ENCODE measurements at places on chromosomes 13 and 19. TPM values are rescaled to one million over a fixed set of nuclear protein-coding genes. Genes with fewer than 3 reads are reported as not detected.
A peak's percentile ranks its signal among the peaks of the same experiment; 100 is the strongest.

The HS6ST3 gene
- 1.8 TPM for total RNA-seq

The IFT88 gene
- total RNA-seq, result 20.9 TPM

The CD70 gene
- total RNA-seq, result not detected

The HOOK2 gene
- total RNA-seq, result 68.5 TPM

The ZNF441 gene
- 16.2 TPM for total RNA-seq

DNA sequence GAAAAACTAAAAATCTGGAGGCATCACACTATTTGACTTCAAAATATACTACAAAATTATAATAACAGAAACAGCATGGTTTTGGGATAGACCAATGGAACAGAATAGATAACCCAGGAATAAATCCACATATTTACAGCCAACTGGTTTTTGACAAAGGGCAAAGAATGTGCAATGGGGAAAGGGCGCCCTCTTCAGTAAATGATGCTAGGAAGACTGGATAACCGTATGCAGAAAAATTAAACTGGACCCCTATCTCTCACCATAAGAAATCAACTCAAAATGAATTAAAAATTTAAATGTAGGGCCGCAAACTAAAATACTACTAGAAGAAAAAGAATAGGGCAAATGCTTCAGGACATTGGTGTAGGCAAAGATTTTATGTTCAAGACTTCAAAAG, 440.5 kb upstream of the SGCG start:
- DNase-seq, result no peak

DNA sequence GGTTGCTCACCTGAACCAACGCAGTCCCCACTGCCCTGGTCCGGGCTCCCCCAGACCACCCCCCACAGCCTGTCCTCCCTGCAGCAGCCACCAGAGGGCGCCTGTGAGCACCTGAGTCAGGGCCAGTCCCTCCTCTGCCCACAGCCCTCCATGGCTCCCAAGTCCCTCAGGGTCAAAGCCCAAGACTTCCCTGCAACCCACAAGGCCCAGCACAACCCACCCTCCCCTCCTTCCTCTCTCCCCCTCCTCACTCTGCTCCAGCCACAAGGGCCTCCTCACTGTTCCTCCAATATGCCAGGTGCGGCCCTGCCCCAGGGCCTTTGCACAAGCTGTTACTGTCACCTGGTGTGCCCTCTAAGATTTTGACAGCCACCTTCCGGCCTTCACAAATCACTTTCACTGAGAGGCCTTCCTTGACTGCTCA, 10.9 kb downstream of the GNA15 start:
- DNase-seq, result no peak

DNA sequence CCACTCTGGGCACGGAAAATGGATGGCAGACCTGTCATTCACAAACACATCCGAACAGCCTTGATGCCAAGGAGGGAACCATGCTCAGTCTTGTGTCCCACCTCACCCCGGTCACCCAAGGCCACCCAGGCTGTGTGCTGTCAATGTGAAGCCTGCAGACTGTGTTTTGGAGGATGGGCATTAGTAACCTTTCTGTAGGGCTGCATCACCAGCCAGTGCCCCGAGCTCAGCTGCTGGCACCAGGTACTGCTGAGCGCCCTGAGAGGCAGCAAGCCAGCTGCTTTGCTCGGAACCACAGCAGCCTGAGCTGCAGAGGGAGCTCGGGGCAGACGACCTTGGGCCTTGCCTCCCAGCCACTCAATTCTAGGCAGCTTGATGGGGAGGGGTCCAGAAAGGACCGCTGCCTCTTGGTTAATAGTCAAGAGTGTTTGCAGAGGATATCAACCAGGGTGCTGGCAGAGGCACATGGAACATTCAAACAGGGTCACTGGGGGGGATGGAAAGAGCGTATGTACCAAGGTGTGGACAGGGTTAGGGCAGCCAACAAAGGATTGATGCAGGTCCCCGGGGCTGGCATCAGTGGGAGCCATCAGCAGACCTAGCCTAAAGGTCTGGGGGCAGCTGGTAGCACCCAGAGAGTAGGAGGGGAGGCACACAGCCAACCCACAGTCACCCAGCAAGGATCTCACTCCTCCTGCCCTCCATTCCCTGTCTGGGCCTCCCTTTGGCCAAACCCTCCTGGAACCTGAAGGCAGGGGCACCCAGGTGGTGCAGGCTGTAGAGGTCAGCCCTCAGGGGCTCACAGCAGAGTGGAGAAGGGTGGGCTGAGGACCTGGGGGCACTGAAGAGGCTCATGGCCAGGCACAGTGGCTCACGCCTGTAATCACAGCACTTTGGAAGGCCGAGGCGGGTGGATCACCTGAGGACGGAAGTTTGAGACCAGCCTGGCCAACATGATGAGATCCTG, 8.1 kb downstream of the VSTM2B start:
- DNase-seq, result no peak

GRCh38 chr13:39955560-39955959, 300.1 kb downstream of the COG6 start:
- DNase-seq, result no peak

DNA sequence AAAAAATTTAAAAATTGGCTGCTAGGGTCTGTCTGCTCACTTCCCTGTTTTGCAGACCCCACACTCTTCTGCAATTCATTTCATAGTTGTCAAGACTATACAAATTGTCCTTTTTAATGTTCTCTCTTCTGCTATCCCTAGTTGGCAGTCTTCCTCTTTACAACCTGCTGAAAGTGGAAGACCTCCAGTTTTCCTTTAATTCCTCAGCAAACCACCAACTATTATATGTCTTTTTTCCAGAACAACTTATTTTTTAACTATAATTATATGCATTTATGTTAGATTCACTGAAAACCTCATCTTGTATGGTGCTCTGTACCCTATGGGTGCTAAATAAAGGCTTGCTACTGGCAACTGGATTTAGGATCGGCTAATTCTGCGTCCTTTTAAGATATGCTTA, 1.1 kb upstream of the PHF11 start:
- peak; percentile 18 for DNase-seq

DNA sequence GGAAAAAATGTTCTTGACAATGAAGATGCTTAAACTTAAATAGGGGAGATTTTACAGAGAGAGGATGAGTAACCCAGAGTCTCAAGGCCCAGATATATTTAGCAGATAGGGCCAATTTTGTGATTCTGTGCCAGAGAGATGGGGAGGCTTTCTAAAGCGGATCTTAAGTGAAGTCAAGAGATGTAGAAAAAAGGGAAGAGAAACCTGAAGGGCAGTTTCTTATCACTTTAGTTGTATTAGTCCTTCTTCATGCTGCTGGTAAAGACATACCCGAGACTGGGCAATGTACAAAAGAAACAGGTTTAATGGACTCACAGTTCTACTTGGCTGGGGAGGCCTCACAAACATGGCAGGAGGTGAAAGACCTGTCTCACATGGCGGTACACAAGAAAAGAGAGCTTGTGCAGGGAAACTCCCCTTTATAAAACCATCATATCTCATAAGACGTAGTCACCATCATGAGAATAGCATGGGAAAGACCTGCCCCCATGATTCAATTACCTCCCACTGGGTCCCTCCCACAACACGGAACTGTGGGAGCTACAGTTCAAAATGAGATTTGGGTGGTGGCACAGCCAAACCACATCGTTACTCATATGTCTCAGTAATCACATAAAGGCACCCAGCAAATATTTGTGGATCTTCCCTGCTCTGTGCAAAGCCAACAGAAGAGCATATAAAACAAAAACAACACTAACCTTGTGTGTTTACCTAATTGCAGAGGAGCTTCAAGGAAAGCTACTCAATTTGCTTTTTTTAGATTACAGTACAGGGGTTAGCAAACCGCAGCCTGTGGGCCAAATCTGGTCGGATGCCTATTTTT, 102.6 kb upstream of the MYCBP2 start:
- DNase-seq, result no peak

GRCh38 chr19:29001141-29001581, 211.8 kb downstream of the UQCRFS1 start:
- DNase-seq, result no peak

Measured in tongue (tissue), 3 donors.